ENCODE measurements at places on chromosomes 12 and 14.

- no peak for DNase-seq
Measured at GRCh38 chr14:64689289-64689688, 14.9 kb upstream of the PLEKHG3 start.

- no peak for DNase-seq
Measured at GRCh38 chr14:51870606-51871005, 10.2 kb downstream of the GNG2 start.

DNA sequence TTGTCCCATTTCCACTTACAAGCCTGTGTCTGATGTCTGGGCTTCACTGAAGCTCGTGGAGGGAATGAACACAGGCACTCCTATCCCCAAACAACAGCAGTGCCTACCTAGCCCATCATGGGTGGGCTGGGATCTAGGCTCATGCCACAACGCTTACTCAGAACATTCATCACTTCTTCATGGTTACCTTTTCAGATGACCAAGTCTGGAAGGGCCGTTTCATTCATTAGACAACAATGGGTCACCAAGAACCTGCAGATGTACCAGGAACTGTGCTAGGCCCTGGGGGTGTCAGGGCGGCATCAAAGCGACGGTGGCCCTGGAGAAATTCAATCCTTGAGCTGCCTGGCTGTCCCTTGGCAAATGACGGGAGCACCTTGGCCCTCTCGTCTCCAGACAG lies 64.9 kb upstream of the FZD10 start:
- no peak for DNase-seq

DNA sequence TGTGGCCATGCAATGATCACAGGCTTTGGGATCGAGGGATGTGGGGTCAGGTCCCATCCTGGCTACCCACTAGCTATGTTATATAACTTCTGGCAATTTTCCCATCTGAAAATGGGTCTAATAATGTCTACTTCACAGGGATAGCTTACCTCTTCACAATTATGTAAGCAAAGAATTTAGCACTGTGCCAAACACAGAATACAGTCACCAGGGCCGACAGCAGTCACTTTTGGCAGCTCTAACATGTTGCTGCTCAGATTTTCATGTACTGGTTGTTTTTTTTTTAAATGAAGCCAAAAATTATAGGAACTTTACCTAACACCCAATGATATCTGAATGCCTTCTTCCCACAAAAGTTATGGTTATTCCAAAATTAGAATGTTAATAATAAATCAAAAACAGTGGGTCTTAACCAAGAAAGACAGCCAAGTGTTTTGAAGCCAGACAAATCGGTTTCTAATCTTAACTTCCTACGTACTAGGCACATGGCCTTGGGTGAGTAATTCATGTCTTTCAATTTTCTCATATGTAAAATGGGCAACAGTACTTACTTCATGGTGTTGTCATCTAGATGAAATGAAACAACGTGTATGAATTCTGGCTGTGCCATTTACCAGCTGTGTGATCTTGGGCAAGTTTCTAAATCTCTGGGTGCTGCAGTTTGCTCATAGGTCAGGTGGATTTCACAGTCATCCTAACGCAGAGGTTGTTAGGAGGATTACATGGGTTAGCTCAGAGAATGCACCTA lies 13.0 kb upstream of the PCED1B start:
- DNase-seq, result no peak

- DNase-seq, result no peak
Measured at GRCh38 chr12:40551466-40551865, 140.8 kb upstream of the CNTN1 start.

DNA sequence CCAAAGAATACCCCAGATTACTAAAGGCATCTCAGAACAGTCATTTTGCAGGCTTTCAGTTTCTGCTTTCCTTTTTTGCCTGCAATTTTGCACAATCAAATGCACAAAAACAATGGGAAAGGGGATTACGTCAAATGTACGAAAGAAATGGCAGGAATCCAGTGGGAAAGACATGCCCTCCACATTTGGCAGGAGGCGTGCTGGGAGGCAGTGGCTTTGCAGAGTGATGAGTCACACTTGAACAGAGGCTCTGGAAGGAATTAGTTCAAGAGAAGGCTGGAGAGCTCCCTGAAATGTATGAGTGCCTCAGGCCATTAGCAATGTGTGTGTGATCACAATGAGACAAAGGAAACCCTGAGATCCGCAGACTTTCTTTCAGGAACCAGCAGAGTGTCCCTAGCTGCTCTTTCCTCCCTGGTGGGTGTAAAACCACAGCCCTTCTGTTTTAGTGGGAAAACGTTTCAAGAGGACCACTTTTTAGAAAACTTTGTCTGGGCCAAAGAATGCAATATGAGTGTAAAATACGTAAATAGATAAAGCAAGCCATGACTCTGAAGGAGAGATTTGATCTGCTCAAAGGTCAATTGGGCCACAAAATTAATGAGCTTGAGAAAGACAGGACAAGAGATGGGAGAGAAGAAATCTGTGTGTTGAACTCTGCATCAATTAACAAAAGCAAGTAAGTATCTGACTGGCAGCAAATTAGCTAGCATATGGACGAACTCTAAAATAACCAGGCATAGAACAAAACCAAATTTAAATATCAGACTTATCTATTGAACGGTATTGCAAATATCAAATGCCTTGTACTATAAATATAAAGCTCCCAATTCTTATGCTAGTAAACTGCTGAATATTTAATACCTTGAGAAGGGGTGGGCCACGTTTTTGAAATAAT lies 155.4 kb upstream of the PDE3A start:
- DNase-seq, result peak; percentile 96

DNA sequence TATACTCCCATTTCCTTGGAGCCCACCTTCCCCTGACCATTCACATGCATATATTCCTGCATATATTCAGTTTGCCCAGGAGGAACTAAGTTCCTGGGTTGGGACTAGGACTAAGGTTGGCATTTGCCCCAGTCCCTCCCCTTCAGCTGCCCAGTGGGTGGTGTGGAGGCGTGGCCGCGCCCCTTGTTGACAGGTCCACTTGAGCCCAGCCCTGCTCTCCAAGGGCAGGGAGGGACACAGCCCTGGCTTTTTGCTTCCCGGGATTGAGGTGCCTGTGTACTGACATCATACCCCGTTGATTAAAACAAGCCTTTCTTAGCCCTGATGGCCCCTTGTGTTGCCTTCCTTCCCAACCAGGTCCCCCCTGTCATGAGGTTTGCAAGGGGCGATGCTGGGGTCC lies 7.3 kb downstream of the ERBB3 start:
- DNase-seq, result no peak

- no peak for DNase-seq
Measured at GRCh38 chr12:114396153-114396868, 9.6 kb downstream of the TBX5 start.

- no peak for DNase-seq
Measured at GRCh38 chr14:53493860-53494259, 340.7 kb upstream of the DDHD1 start.

DNA sequence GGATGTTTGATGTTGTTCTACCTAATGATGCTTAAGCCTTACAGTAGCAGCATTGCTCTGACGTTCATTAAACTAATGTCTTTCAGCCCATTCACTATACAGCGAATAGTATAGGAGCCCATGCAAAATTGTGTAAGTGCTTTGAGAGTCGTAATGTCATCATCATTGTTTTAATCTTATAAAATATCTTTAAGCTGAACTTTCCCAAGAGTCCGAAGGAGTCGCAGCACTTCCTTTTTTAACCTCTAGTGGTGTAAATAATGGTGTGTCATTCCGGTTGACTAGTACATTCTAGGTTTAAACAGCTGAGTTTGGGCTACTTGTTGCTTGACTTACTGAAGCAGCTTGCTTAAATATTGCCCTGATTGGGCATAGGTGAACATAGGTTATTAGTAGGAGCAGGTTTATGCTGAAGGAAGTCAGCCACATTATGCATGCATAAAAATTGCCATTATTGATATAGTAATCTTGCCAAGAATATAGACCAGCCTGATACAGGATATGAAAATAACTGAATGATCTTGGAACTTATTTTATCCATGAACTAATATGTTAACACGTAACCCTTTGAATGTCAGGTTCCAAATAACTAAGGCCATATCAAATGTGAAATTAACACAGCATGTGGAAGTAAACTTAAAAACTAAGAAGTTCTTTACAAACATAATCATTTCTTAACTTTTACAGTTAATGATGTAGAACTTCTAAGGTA lies 2.6 kb downstream of the WNK1 start:
- no peak for DNase-seq

DNA sequence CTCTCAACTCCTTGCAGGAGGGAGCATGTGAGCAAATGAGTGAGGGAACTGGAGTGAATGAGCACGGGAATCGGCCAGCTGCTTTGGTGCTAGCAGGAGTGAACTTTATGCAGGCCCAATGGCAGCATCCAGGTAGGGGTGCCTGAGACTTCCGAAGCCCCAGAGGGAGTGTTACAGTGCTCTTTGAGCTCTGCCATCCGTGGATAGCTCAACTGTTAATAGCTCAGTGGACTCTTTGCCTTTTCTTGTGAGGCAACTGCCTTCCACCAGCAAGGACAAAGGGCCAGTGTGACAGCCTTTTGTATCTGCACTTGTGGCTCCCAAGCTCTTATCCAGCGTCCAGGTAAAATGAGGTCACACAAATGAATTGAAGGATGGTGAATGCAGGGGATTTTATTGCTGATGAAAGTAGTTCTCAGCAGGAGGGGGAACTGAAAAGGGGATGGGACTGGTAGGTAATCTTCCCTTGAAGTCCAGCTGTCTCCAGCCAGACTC lies 12.9 kb downstream of the CREBL2 start:
- DNase-seq, result no peak

- DNase-seq, result no peak
Measured at GRCh38 chr12:14612898-14613445, 45.3 kb upstream of the PLBD1 start.

- no peak for DNase-seq
Measured at GRCh38 chr12:90999966-91000365, 4.8 kb downstream of the EPYC start.

- DNase-seq, result peak; percentile 74
Measured at GRCh38 chr12:122123051-122123760, 44.6 kb downstream of the MLXIP start.

DNA sequence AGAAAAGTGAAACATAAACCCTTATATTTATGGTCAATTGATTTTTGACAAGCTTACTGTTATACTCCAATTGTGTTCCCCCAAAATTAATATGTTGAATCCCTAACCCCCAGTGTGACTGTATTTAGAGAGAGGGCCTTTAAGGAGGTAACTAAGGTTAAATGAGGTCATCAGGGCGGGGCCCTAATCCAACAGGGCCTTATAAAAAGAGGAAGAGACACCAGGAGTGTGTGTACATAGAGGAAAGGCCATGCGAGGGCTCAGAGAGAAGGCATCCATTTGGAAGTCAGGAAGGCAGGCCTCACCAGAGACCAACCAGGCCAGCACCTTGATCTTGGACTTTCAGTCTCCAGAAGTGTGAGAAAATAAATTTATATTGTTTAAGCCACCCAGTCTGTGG lies 6.5 kb upstream of the VTI1B start:
- DNase-seq, result no peak

GRCh38 chr12:112838731-112839130 lies 47.2 kb downstream of the RPH3A start:
- no peak for DNase-seq

DNA sequence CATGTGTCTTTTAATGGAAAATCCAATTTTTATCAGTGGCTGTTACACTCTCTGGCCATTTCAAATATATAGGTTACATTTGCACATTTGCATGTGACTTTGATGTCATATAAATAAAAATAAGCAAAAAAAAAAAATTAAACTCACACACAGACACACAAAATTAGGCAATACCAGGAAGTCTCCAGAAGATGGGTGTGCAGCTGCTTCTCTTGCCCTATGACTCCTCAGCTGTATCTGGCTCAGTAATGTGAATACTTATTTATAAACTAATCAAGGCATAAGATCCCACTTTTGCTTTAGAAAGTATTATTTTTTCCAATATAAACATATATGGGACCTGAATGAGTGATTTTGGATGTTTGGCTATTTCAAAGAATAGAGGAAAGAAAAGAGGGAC lies 461.1 kb downstream of the LRIG3 start:
- no peak for DNase-seq

DNA sequence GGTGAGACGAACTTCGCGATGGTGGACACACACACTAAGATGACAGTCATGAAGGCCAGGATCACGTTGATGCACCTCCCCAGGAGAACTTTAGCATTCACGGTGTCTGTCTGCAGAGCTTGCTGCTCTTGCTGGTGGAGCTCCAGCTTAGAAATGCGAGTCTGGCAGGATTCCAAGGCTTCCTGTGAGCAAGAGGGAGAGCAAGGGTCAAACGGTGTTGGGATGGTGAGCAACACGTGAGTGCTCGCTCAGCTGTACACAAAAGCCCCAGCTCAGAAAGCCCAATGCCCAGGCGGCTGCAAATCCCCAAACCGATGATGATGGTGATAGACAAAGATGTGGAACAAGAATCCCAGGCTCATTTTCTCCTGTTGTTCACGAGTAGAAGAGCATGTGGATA lies 78.8 kb downstream of the TMCC3 start:
- no peak for DNase-seq

- no peak for DNase-seq
Measured at GRCh38 chr14:61147381-61147821, 133.7 kb downstream of the TMEM30B start.

- no peak for DNase-seq
Measured at GRCh38 chr12:79884401-79885006, 50.4 kb downstream of the PPP1R12A start.

GRCh38 chr12:65171073-65171472 lies 1.7 kb downstream of the LEMD3 start:
- no peak for DNase-seq

- no peak for DNase-seq
Measured at GRCh38 chr14:38357557-38357956, 101.7 kb upstream of the CLEC14A start.
